NCI-H82 (cell line): ENCODE measurements at places on chromosomes 2 and 18.

DNA sequence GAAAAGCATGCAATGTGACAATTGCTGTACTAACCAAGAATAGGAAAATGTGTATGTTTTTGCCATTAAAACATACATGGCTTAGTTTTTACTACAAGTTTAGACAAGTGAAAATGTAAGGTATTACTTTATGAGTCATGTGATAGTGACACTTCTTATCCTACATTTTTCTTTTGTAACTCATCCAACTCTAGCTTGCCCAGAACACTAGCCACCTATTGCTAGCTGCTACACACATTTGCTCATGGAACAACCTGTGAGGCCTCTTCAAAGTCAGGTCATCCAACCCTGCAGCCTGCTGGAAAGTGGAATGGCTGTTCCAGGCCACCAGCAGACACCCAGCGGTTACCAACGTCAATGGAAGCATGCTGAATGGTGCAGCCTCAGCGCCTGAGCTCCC, 1043.9 kb downstream of the TMEM182 start:
- no peak for DNase-seq

- DNase-seq, result no peak
Observed at GRCh38 chr2:102075479-102075878, 67.1 kb upstream of the IL1R1 start.

DNA sequence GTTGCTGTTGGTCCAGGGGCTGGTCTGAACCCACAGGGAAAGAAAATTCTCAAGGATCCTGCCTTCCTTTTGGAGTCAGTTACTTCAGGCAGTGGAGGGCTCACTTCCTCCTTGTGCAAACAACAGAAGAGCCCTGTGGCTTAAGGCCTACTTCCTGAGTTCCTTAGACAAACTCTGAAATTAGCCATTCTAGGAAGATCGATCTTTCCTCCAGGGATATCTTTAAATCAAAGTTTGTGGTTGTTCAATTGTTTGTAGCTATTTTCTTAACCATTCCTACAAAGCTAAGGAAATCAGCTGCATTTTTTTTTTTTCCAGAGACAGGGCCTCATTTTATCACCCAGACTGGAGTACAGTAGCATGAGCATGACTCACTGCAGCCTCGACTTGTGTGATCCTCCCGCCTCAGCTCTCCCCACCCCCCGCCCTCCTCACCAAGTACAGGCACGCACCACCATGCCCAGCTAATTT, 156.0 kb downstream of the TANC1 start:
- peak; percentile 57 for DNase-seq

DNA sequence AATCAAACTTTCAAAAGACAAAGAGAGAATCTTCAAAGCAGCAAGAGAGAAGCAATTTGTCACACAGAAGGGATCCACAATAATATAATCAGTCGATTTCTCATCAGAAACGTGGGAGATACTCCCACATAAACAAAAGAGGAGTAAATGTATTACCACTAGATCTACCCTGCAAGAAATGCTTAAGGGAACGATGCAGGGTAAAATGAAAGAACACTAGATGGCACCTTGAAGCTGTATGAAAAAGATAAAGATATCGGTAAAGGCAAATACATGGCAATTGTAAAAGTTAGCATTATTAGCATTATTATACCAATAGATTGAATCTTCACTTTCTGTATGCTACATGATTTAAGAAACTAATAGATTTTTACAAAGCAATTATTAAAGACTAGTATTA, 677.0 kb downstream of the SUCLG1 start:
- peak; percentile 3 for DNase-seq

- DNase-seq, result no peak
Observed at GRCh38 chr18:23279931-23280330, 144.6 kb downstream of the CABLES1 start.

- no peak for DNase-seq
Observed at GRCh38 chr18:46260016-46260878, 156.1 kb downstream of the HAUS1 start.

DNA sequence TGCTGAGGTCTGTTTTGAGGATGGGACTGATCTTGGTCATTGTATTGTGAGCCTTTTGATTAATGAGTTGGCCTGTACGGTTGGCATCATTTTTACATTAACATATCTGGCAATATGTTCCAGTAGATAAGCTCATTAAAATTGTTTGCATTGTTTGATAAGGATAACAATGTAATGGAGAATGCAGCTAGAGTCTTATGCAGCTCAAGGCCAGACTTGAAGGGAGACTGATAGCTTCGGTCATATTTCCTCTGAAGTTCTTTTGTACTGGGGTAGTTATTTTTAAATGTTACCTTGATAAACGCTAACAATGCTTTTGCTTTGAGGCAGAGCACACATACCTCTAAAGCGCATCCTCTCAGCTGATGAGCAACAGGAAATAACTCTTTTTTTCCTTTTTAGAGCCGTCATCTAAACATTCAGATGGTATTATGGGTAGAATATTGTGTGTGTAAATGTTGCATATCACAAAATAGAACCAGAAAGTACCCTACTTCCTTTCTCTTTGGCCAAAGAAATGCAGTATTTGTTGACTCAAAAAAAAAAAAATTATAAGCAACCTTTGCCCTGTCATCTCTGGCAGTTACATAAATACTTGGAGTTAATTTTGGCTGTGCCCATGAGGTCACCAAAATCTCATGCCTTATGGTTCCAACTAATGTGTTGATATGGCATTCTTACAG, 1.3 kb downstream of the MAPRE2 start:
- DNase-seq, result peak; percentile 40

GRCh38 chr2:10504994-10505820, 57.1 kb upstream of the ODC1 start:
- no peak for DNase-seq

- DNase-seq, result no peak
Observed at GRCh38 chr2:172976116-172976515, 99.5 kb upstream of the MAP3K20 start.

DNA sequence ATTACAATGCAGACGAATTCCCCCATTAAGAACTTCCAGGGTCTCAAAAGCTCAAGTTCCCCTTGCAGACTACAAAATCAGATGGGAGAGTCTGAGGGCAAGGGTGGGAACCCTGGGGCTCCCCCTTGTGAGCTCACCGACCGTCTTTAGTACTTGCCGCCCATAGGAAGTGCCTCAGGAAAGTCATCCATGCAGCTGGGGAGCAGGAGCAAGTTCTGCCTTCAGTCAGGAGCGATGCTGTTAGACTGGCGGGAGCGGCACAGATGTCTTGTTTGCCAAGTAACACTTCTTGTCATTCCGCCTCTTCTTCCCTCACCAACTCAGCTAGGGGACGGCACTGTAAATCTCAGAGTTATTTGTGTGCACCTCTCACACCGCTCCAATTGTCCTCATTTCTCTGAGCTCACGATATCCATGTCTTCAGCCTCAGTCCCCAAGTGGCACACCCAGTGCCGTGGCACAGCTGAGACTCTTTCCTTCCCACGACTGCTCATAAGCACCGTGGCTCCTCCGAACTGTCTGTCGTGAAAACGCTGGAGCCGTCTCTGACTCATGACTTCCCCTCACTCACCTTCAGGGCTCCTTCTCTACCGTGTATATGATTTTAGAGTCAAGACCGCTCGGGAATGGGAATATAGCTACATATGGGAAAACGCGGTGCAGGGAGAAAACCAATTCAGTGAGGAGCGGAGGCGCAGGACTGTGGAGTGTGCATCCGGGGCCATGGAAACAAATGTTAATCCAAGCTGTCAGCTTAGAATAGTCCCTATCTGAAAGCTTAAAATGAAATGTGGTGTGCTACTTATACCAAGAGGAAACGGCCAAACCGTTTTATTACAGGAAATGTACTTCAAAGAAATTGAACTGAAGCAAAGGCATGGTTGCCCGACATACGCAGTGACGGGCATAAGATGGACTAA, 34.0 kb downstream of the UXS1 start:
- no peak for DNase-seq

- no peak for DNase-seq
Observed at GRCh38 chr18:52228166-52228565, 111.8 kb upstream of the DCC start.

- no peak for DNase-seq
Observed at GRCh38 chr2:224832207-224832606, 116.0 kb upstream of the CCDC195 start.

GRCh38 chr2:239343460-239343859, 57.4 kb downstream of the HDAC4 start:
- DNase-seq, result no peak

DNA sequence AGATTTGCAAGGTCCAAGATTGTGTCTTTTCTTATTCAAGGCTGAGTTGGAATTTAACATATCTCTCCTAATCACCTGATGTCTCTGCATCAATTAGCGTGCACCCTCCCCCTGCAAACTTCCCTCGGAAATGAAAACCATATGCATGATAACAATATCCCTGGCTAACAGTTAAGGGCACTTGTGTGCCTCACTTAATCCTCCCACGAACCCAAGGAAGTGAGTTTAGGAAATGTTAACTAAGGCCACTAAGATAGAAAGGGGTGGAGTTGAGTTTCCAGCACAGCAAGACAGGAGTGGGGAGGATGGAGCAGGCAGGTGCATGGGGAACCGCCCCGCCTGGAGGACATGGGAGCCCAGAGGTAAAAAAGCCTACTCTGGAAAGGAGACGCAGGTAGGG, 52.4 kb upstream of the PTMA start:
- no peak for DNase-seq

DNA sequence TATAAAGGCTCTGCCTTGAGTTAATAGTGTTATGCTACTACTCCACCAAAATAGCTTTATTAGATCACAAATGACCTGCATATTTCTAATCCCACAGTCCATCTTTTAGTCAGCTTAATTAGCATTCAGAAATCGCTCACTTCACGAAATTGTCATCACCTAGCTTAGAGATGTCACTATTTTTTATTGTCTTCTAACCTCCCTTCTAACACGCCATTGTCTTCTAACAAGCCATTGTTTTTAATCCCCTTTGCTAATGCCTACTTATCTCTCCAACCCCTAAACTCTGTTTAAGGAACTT, 97.1 kb downstream of the EPB41L5 start:
- DNase-seq, result peak; percentile 86

- DNase-seq, result no peak
Observed at GRCh38 chr2:84866122-84866521, 14.8 kb downstream of the TRABD2A start.

- DNase-seq, result no peak
Observed at GRCh38 chr2:163554864-163555263, 180.9 kb downstream of the FIGN start.

GRCh38 chr2:69618362-69618761, 25.2 kb downstream of the AAK1 start:
- DNase-seq, result no peak

GRCh38 chr2:170932166-170932565, 3.1 kb downstream of the GORASP2 start:
- peak; percentile 10 for DNase-seq

DNA sequence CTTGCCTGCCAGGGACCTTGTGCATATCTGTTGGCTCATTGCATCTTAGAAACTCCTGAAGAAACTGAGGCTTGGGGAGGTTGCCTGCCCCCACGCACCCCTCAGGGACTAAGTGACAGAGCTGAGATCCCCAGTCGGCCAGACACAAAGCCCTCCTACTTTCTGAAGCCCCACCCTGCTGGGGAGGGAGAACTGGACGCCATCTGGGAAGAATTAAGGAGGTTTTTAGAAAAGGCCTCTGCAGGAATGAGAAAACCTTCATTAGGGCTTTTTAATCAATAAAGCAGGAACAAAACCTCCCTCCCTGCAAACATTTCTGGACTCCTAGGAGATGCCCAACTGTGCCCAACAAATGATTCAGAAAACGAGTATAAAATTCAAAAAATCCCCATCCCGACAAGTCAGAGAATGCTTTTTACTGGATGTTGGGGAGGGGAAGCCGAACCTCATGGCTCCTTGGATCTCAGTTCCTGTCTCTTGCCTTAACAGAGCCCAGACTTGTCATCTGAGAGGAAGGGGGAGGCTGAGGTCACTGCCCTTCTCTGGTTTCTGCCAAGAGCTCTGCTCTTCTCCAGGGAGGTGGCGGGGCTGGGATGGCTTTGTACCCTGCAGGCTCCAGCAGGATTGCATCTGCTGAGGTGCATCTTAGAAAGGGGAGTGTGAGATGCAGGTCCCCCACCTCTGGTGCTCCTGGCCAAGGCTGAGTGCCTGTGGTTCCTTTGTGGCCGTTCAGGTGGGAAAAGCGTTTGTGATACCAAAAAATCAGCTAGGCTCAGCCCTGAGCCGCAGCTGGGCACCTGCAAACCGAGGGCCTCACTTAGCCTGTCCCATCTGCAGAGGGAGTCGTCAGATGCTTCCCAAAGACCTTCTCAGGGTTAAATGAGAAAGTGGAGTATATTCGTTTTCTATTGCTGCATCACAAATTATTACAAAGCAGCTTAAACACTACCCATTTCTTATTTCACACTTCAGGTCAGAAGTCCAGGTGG, 142.4 kb downstream of the ZFP36L2 start:
- peak; percentile 65 for DNase-seq

- no peak for DNase-seq
Observed at GRCh38 chr2:199749571-199749970, 101.4 kb downstream of the FTCDNL1 start.

GRCh38 chr2:163775304-163775703, 39.5 kb upstream of the FIGN start:
- no peak for DNase-seq

DNA sequence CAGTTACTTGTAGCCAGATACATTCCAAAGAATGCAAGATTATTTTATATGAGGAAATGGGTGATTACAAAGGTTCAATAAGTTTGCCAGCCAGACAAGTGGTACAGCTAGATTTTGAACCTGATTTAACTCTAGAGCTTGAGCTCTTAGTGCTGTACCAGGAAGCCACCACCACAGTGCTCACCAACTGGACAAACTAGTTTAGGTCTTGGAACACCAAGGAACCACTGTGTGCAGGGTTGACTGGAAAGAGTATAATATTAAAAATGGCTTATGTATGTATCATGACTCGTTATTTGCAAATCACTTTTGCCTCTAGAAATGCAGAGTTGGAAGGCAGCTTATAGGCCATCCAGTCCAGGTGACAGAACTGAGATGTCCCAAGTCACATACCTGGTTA, 177.2 kb downstream of the TXNL1 start:
- DNase-seq, result no peak

DNA sequence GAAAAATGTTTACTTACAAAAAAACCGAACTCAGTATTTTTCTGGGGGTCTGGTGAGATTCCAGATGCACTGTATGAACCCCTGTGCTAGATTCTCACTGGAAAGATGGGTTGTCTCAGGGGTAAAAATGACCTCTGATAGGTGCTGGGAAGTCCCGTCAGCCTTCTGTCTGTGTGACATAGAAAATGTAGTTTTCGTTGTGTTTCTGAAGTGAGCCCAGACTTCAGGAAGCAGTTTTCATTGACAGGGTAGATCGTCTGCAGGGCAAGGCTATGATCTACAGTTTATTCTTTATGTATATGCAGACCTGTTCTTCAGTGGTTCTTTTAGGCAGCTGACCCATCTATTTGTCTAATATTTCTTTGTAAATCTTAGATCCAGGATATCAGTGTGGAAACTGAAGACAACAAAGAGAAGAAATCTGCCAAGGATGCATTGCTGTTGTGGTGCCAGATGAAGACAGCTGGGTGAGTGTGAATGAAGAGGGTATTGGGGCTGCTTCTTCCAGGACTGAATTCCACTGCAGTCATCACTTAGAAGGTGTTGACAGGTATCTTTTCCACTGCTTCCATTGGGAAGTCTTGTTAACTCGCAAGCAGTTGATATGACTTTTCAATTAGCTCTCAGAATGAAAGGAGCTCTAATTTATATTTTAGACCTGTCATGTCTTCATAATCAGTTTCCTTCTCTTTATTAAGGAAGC, 107.5 kb upstream of the EML6 start:
- DNase-seq, result no peak

- DNase-seq, result no peak
Observed at GRCh38 chr2:112140899-112141625, 2.9 kb downstream of the FBLN7 start.
